NCI-H2107 (cell line): ENCODE measurements at places on chromosomes 4 and X.

GRCh38 chrX:123172869-123173268 is 11.2 kb upstream of the GRIA3 start:
- DNase-seq: no peak

DNA sequence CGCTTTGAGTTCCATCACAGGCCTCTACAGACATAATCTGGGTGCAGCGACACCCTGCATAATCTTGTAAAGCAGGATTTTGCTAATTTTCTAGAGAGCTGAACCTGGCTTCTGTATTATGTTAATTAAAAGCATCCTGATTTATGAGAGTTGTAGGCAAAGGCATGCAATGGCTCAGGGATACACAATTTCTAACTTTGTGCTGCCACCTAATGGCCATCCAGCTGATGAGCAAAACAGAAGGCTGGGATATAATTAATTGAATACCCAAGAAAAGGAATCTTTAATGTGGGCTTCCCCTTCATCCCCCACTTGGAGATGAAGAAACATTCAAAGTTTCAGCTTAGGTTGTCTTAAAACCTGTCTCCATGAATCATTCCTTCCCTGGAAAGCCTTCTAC is 78.1 kb downstream of the BMP15 start:
- no peak for DNase-seq

GRCh38 chr4:119238068-119238722 is 25.7 kb downstream of the USP53 start:
- DNase-seq: no peak

GRCh38 chr4:136650541-136651277 is 881.6 kb downstream of the PCDH18 start:
- DNase-seq: peak; percentile 60

DNA sequence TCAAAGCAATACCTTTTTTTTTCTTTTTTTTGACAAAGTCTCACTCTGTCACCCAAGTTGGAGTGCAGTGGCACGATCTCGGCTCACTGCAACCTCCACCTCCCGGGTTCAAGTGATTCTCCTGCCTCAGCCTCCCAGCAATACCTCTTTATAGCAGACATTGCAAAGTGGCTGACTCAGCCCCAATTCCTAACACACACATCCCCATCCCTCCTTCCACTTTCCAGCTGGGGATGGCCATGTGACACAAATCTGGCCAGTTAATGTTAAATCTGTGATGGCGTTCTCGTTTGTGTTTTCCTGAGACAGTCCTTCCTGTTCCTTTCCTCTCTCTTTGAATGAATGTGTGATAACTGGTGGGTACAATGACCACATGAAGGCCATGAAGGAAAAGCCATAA is 276.2 kb upstream of the KLF3 start:
- DNase-seq: no peak

- DNase-seq: peak; percentile 36
Observed at GRCh38 chrX:49754233-49754857, 58.6 kb upstream of the PAGE1 start.

GRCh38 chr4:37977471-37978247 is 17.5 kb downstream of the PTTG2 start:
- no peak for DNase-seq

GRCh38 chr4:177367336-177367735 is 57.7 kb downstream of the NEIL3 start:
- no peak for DNase-seq

DNA sequence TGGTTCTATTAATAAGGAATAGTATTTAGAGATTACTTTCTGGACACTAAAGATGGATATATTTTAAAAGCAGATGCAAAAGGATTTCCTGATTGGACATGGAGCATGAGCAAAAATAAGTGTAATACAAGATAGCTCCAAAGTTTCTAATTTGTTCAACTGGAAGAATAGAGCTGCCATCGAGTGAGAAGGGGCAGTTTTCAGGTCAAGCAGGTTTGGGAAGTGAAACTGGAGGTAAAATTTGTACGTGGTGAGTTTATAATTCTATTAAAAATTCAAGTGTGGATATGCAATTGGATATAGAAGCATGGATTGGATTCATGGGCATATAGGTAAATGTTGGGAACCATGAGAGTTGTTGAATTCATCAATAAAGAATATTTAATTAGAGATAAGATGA is 31.8 kb downstream of the PRDM8 start:
- no peak for DNase-seq

DNA sequence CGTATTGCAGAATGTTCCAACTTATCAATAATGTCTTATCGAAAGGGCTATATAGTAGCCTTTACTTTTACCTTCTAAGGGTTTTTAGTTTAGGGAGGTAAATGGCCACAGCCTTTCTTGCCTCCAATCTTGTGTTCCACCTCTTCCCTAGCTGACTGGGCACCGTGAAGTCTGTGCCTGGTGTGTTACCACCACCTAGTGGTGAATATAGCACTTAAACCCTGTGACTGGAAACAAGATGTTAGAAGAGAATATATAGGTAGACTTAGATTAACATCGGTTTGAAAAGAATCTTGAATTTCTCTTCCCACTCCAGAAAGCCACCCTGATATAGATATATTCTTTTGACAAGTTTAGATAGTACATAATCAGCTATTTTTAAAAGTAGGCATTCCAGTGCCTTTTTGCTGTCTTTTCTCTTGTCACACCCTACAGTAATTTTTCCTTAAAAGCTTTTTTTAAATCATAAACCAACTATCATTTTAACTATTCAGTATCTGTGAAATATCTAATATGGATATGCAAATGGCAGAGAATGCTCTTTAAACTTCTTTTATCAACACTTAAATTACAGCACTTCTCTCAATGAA is 27.8 kb upstream of the ADH7 start:
- DNase-seq: peak; percentile 20

DNA sequence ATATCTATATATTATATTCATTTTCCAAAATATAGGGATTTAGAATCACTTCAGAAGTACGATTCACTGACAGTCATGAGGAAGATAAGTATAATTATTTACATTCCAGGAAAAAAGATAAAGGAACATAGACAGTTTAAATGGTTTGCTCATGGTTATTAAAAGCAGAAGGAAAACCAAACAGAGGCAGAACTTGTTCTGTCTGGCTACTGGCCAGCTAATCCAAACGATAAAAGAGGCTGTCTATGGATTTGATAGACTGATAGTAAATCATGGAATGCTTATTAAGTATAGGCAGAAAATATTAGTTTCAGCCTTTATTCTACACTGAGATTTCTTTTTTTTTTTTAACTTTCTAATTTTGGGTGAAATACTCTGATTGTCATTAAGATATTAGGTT is 50.2 kb downstream of the RPGR start:
- DNase-seq: no peak

- no peak for DNase-seq
Observed at GRCh38 chr4:143285696-143286437, 50.8 kb upstream of the GAB1 start.

- no peak for DNase-seq
Observed at GRCh38 chrX:140432346-140433175, 72.3 kb downstream of the SOX3 start.

- no peak for DNase-seq
Observed at GRCh38 chr4:67522230-67522629, 23.1 kb downstream of the CENPC start.

- no peak for DNase-seq
Observed at GRCh38 chrX:151714362-151714761, 1.5 kb upstream of the FATE1 start.

- no peak for DNase-seq
Observed at GRCh38 chr4:8580321-8581093, at the start of gene GPR78. Gene GPR78 (plus strand): TSS chr4:8580392. CDS start chr4:8580983, 591 bp downstream.

- DNase-seq: no peak
Observed at GRCh38 chr4:140091305-140091704, 62.7 kb downstream of the MAML3 start.

- no peak for DNase-seq
Observed at GRCh38 chr4:156547439-156547838, 424.2 kb downstream of the PDGFC start.

DNA sequence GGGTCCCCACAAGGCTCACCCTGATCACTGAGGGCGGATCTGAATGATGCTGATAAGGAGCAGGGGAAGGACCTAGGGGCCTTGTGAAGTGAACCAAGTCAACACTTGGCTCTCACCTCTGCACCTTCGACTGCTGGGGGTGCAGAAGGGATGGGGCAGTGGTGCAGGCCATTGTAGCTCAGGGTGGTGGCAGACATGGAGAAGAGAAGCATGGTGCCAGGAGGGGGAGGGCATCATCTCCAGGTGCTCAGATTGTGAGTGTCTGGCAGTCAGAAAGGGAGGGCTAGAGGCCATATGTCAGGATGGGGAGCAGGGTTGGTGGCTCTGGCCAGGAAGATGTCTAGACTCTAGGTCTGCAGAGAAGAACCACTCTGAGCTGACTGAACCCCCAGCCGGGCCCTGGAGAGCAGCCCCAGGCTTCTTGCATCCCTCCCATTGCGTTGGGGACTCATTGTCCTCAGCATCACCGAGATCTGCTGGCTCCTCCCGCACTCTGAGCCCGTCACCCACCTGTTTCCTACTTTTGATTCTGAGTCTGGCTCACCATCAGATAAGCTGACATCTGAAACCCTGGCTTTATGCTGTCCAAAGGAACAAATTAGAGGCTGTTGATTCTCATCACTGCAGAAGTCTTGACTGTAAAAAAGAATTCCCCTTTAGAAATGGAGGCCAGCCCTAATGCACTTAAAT is 3.8 kb downstream of the APLN start:
- DNase-seq: no peak

- no peak for DNase-seq
Observed at GRCh38 chr4:1873776-1874175, 2.6 kb downstream of the NSD2 start.

- DNase-seq: no peak
Observed at GRCh38 chrX:40012868-40013265, 84.9 kb downstream of the BCOR start.

- DNase-seq: no peak
Observed at GRCh38 chr4:154643493-154643892, 31.0 kb upstream of the FGG start.

DNA sequence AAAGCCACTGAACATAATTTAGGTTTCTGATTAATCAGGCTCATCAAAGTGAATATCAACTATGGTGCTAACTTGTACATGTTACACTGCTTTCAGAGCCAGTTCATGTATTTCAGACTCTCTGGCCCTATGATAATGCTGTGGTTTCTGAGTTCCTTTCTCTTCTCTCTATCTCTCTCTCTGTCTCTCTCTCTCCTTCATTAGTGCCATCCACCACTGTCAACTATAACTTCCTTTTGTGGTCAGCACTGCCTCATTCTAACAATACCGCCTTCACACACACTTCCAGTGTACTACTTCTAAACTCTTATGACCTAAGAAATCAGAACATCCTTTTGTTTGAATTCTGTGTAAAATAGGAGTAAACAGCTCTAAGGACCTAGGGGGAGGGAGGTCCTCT is 907.1 kb downstream of the RPA4 start:
- no peak for DNase-seq

DNA sequence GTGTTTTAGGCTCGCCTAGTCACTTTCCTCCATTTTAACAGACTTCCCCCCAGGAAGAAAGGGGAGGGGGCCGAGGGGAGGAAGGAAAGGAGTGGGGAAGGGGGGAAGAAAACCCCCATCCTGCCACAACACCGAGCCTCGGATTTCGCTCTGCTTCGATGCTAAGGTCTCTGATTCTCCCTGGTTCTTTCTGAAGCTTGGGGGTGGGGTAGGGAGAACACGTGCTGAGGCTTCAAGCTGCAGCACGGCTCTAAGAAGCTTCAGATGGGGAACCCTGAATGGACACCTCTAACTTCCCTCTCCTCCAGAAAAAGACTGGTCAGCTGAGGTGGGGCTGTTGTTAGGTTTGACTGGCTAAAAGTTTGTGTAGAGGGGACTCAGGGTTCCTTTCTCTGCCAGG is 61.8 kb downstream of the RHOH start:
- DNase-seq: no peak

- no peak for DNase-seq
Observed at GRCh38 chrX:110171442-110171841, 146.4 kb downstream of the AMMECR1 start.

DNA sequence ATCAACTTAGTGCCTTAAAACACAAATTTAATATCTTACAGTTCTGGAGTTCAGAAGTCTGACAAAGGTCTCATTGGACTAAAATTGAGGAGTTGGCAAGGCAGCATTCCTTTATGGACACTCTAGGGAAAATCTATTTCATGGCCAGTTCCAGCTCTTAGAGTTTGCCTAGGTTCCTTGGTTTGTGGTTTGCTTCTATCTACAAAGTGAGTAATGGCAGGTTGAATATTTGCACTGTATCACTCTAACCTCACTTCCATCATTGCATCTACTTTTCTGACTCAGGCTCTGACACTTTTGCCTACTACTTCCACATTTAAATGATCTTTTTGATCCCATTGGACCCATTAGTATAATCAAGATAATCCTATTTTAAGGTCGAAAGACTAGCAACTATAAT is 64.7 kb upstream of the PCDH10 start:
- DNase-seq: no peak

- DNase-seq: no peak
Observed at GRCh38 chr4:10454726-10455125, 2.5 kb downstream of the ZNF518B start.

DNA sequence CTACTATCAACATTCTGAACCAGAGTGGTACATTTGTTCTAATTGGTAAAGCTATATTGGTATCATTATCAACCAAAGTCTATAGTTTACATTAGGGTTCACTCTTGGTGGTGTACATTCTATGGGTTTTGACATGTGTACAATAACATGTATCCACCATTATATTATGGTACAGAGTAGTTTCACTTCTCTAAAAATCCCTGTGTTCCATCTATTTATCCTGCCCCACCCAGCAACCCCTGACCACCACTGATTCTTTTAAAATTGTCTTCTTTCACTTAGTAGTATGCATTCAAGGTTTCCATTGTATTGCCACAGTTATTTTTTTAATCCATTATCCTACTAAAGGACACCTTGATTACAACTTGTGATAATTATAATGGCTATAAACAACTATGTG is 15.3 kb upstream of the TMPRSS11D start:
- no peak for DNase-seq

DNA sequence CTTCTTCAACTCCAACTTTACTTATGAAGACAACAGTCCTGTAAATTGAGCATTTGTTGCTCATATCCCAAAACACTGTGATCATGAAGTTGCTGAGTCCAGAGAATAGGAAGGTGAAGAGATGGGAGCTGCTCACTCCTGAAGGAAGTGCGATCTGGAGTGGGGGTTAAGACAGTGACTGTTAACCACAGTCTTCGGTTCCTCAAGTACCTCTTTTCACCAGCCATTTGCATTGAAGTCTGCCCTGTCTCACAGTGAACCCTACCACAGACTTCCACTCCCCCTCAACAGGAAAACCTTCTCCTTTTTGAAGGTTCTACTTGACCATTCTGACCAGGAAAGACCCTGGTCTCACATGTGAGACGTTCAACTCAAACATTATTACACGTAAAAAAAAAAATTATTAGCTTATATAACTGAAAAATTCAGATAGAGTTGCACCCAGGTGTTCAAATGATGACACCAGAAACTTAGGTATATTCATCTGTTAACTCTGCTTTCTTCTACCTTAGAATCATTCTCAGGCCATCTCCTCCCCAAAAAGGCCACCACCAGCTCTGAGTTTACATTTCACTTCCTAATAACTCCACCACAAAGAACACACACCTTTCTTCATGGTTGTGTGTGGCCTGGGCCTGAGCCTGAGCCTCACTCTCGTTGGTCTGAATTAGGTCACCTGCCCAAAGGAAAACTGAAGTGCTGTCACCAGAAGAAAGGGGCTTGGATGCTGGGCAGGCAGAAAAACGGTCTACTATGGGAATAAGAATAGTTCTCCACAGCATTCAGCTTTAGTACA is 199.2 kb downstream of the DCTD start:
- no peak for DNase-seq
